Right ventricle myocardium superior (tissue), 1 donor: ENCODE measurements at places on chromosomes 7 and 10. TPM values are rescaled to one million over a fixed set of nuclear protein-coding genes. Genes with fewer than 3 reads are reported as not detected.

PKD2L1 gene
- total RNA-seq: not detected

GRCh38 chr10:80709866-80710265, 172.2 kb downstream of the SH2D4B start:
- DNase-seq: no peak

DNA sequence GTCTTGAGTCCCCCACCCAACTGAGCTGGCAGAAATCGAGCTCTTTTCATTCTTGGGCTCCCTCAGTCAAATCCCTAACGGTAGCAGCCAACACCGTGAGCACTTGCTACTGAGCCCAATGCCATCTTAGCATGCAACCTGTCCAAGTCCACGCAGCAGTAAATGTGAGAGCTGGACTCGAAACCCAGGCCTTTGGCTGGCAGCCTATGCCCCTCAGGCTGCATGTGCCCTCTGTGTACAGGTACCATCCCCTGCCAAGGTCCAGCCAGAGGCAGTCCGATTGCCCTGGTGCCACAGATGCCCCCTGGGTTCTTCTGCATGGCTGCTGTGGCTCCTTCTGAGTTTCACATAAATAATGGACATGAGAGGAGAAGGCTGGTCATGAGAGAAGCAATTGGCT, 1.2 kb upstream of the TMEM273 start:
- no peak for DNase-seq

- no peak for DNase-seq
These were observed 106.5 kb upstream of the TMEM72 start for GRCh38 chr10:44804661-44805060.

DNA sequence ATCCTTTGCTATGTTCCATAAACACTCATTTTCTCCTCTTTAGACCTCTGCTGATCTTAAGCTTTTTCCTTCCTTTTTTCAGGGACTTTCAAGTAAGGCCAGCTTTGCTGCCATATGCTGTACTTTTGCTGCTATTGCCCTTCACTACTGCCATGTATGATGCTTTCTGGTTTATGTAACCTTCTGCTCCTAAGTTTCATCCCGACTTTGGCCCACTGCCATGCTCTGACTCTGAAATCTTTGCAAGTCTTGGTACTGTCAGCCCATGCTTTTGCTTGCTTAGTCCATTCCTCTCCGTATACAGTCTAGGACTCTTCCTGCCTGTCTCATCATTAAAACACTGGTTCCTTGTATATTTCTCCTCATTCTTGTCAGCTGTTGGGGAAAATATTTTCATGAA, 152.4 kb downstream of the RNF133 start:
- no peak for DNase-seq

- no peak for DNase-seq
These were observed 297.9 kb downstream of the EXOC4 start for GRCh38 chr7:133550811-133551210.

DNA sequence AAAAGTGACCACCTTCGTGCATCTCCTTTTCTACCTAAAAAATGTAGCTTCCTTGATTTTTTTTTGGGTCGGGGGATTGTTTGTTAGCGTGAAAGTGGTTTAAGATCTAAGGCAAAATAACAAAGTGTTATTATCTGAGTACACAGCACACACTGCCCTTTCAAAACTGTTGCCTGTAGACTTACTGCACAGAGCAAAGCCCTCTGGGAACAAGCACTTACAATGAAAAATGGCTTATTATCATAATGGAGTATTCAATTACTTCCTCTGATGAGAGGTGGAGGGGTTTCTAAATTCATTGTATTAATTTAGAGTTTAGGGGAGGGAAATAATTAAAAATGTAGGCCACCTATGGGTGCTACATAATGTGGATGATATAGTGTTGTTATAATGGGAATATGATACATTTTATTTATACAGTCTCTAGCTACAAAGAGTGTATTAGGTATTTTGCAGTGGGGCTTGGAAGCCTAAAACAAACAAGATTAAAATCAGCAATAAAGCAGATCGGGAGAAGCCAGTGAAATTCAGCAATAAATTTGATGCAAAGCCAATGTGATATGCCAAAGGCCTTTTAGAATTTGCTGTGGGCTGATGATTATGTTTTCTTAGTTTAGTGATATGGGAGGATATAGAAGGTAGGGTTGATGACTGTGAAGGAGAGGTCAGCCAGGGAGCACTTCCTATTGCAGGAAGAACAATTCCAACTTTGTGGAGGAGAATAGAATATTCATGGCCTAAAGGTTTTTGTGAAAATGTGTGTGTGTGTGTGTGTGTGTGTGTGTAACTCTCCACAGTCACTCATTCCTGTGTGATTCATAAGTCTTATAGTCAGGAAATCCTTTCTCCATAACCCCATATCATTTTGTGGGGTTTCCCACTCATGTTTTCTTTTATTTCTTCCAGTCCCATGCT, 17.7 kb upstream of the EXOC4 start:
- DNase-seq: no peak

DNA sequence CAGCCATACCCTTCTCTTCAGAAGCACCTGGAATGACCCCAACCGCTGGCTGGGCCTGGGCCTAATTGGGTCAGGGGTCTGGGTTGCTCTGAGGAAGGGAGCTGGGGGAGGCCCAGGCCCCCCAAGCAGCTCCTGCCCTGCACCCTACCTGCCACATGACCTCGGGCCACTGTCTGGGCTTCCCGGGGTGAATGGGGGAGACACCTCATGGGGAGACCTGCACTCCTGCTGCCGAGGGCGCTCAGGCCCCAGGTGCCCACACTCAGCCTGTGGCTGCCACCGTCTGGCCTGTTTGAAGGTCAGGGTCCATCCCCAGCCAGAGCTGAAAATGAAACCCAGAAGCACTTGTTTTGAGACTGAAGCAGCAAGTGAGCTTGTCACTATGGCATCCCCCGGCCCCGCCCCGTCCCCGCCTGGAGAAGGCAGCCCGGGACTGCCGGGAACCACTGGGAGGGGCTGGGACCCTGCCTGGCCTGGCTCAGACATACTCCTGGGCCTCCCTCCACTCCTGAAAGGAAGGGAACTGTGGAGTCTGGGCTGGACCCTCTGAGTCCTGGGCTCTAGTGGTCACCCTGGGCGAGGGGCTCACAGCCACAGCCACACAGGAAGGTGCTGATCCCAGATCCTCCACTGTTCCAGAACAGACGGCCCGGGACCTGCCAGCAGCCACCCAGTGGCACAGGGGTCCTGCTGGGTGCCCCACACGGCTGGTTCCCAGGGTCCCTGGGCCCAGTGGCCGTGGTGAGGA, 7.4 kb upstream of the MICALL2 start:
- DNase-seq: peak; percentile 86

NEUROD6 gene
- not detected for total RNA-seq

DNA sequence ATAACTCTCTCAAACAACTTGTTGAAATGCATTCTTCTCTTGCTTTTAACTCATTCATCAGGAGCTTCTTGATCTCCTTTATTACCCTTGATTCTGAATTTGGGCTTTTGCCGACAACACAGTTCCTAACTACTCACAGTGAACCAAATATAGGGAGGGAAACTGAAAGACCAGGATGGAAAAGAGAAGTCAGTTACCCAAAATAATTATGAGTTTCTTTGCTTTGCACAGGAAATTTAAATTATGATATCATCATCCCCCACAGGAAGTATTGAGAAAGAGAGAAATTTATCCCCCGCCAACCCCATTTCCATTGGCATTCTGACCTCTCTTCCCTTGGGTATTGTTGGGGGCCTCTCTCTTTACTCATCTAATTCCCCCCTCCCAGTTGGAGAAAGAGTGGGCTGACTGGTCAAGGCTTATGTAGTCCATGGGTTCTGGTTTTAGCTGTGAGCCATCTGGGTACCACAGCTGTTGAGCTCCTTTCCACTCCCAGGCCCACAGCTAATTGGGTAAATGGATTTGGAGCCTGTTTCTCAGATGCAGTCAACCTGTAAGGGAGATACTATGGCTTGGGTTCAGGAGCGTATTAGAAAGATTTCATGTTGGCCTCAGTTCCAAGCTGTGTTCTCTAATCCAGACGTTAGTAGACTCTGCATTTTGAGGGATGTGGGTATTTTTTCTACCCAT, 109.0 kb downstream of the FZD1 start:
- DNase-seq: no peak

GRCh38 chr10:15636446-15636845, 83.3 kb downstream of the ITGA8 start:
- DNase-seq: no peak

CDC14C gene
- not detected for total RNA-seq

- peak; percentile 52 for DNase-seq
These were observed 85.3 kb upstream of the ANKRD1 start for GRCh38 chr10:91006001-91006751.

- no peak for DNase-seq
These were observed 52.3 kb upstream of the TMEM229A start for GRCh38 chr7:124085179-124085578.

CPA4 gene
- not detected for total RNA-seq

FOXI2 gene
- total RNA-seq: not detected

- DNase-seq: no peak
These were observed 29.1 kb downstream of the NUDCD3 start for GRCh38 chr7:44461387-44461786.

DNA sequence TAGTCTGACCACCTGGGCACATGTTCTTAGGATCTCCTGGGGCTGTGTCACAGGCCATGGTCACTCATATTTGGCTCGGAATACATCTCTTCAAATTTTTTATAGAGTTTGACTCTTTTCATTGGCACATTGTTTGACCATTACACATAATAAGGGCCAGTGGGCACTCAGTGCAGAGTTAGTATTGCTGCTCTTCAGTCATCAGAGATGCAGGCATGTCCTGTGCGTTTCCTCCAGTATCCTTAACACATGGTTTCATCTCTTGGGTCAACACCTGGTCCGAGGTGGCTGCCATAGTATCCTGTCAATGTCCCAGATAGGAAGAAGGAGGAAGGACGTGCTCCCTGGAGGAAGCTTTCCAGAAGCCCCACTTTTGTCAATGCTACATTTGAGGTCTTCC, 125.0 kb downstream of the FAM107B start:
- DNase-seq: no peak

PPP1R17 gene
- total RNA-seq: not detected

DNA sequence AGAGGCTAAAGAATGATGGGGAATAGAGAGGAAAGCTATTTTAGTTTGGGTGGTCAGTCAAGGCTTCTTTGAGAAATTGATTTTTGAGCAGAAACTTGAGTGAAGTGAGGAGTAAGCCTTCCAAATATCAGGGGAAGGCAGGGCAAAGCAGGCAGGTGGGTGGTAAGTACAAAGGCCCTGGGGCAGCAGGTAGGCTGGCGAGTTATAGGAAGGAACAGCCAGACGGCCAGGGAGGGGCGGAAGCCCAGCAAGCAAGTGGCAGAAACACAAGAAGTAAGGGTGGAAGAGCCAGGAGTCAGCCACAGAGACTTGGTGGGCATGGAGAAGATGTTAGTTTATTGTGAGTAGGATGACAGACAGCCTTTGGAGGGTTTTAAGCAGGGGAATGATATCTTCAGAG, 34.9 kb downstream of the VWA2 start:
- DNase-seq: no peak

DNA sequence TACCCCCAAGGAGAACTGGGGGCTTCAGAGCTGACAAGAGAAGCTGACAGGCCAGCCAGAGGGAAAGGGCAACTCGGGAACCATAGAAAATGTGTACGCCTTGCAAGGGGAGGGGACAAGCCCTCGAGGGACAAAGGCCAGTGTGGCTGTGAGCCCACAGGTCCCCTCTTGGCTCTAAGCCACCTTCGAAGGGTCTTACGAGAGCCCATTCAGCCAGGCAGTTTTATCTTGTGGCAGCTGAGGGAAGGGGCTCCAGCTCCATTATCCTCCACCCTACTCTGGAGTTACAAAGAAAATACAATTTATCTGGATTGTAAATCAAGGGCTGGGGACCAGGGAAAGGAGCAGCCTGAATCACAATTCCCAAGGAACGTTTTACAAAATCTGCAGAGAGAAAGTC, 159.5 kb upstream of the ZMIZ1 start:
- DNase-seq: no peak
